DMS79 (cell line): ENCODE measurements at places on chromosomes 1 and 21.
A peak's percentile ranks its signal among the peaks of the same experiment; 100 is the strongest.

- no peak for DNase-seq
Observed at GRCh38 chr1:156414461-156415064, 45.6 kb downstream of the RHBG start.

DNA sequence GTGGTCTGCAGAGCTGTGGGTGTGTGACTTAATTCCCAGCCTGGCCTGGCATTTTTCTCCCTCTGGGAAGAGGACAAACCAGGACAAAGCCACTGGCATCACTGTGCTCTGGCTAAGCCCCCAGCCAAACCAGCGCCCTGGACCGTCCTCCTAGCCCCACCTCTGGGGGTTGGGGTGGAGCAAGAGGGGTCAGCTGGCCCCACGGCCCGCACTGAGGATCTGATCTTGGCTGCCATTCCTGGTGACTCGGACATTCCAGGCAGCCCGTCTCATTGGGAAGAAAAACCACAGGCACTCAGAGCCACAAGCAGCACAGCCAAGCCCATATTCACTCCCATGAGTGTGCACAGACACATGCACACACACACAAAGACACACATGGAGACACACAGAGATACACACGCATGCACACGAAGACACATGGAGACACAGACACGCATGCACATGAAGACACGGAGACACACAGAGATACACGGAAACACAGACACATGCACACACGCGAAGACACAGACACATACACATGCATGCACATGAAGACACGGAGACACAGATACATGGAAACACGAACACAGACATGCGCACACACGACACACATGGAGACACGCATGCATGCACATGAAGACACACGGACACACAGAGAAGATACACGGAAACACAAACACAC, 2.3 kb upstream of the MXRA8 start:
- no peak for DNase-seq

DNA sequence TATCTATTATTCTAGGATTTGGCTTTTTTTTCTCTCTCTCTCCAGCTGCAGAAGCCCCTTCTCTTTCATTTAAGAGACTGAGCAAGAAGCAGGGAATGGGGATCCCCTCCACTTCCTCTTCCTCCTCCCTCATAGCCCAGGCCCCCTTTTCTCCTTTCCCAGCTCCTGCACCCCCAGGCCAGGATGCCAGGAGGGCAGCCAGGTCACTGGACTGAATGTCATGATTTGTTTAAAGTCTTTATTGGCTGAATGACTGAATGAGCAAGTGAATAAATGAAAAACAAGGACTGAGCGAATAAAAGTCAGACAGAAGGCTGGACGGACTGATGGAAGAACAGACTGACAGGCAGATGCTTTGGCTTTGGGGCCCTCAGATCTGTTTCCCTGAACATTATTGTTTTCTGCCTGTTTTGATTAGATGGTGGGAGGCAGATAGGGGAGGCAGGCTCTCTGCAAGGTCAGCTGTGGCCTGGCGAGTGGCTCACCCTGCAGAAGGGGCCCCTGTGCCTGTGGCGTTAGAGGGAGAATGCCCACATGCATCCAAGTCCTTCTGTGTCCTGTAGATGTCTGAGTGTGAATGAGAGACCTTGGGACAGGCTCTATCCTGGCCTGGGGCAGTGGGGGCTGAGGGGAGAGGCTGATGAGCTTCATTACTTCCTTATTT, 20.3 kb upstream of the ADGRB2 start:
- DNase-seq, result no peak

GRCh38 chr1:21590126-21590880, 78.9 kb downstream of the RAP1GAP start:
- DNase-seq, result no peak

- no peak for DNase-seq
Observed at GRCh38 chr1:106494646-106495045, 561.8 kb upstream of the PRMT6 start.

DNA sequence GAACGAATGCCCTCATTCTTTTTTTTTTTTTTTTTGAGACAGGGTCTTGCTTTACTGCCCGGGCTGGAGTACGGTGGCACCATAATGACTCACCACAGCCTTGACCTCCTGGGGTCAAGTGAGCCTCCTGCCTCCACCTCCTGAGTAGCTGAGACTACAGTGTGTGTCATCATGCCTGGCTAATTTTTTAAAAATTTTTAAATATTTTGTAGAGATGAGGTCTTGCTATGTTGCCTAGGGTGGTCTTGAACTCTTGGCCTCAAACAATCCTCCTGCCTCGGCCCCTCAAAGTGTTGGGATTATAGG, 69.4 kb downstream of the ALG14 start:
- DNase-seq, result no peak

DNA sequence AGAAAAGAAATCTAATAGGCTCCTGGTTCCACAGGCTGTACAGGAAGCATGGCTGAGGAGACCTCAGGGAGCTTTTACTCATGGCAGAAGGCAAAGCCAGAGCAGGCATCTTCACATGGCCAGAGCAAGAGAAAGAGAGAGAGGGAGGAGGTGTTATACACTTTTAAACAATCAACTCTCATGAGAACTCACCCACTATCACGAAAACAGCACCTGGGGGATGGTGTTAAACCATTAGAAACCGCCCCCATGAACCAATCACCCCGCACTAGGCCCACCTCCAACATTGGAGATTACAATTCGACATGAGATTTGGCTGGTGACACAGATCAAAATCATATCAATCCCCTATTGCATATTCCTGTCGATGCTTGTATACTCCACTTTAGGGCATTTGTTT, 93.5 kb downstream of the MRPL39 start:
- DNase-seq, result no peak

GRCh38 chr21:29914326-29914725, 25.5 kb downstream of the GRIK1 start:
- DNase-seq, result no peak

GRCh38 chr1:173688300-173688699, 18.6 kb upstream of the ANKRD45 start:
- DNase-seq, result no peak

DNA sequence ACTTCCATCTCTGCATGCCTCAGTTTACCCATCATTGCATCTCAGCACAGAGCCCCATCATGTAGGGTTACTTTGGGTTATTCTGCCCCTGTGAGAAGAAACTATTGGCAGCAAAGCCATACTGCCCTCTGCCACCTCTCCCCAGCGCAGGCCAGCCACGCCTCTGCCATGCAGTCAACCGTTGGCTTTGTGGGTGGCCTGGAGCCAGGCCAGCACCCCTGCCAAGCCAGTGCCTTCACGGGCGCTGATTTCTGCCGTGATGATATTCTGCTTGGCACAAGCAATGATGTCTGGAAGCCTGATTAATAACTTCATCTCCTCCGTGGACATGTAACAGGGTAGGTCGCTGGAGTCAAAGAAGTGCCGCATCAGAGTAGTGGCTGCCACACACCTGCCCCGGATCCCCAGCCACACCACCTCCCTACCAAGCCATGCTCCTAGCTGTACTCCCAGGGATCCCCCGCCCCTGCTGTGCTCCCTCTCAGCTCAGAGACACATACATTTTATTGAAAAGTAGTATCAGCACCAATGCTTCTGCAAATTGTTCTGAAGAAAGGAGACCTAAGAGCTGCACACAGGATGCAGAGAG, 15.0 kb upstream of the CEP85 start:
- peak; percentile 33 for DNase-seq

DNA sequence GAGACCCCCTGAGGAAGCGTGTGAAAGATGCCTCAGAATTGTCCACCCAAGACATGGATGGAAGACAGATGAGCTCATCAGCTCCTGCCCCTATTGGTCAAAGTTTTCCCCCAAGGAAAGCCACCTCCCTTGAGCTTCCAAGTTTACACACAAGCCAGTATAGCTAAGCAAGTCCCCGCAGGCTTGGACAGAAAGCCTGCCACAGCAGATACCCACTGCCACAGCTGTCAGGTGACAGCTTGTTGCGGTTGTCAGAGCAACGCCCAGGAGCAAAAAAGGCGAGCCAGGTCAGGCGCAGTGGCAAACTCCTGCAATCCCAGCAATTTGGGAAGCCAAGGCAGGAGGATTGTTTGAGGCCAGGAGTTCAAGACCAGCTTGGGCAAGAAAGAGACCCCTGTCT, 60.9 kb upstream of the IFNAR2 start:
- DNase-seq, result no peak

GRCh38 chr1:109624201-109625010, 4.8 kb downstream of the AMPD2 start:
- peak; percentile 73 for DNase-seq

DNA sequence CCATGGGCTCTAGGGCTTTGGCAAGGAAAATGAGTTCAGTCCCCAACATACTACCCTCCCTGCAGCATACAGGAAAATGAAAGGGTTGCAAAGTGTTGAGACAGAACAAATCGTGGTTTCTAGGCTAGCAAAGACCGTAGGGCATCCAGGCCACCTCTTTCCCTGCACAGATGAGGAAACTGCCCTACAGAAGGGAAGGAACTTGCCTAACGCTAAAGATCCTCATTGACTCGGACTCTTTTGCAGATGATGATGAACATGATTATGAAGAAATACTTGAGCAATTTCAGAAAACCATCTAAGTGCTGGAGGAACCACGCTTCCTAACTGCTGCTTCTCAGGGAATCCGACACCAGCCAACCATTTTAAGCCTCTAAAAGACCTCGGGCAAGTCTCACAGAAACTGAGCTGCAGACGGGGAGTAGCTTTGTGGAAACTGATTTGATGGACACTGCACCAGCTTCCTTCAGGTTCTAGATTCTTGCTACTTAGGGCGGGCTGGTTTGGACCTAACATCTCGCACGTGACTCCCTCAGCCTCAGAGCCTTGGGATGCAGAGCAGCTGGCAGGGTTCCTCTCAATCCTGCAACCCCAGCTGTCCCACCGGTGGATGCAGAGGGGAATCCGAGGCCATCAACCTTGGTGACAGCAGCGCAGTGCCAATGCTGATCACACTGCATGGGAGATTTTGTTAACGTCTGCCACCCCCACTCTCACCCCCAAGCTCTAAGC, 13.4 kb downstream of the THEMIS2 start:
- DNase-seq, result no peak

DNA sequence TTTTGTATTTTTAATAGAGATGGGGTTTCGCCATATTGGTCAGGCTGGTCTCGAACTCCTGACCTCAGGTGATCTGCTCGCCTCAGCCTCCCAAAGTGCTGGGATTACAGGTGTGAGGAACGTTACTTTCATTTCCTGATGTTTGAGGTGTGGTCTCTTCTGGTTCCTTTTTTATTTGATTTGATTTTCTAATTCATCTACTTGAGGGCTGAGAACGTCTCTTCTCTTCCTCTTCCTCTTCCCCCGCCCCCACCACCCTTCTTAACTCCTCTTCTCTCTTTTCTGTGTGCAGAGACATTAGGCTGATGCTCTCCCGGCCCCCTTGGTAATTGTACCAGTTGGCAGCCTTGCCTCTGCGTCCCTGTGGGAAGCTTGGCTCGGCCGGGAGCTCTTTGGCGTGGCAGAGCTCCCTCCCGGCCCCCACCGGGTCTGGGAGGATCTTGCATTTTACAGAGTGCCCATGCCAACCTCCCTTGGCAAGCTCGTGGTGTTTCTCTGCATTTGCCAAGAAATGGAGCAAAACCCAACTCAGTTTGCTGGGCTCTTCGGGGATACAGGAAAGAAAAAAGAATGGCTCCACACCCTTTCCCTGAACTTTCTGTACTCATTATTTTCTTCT, 19.9 kb downstream of the CRYAA start:
- no peak for DNase-seq

DNA sequence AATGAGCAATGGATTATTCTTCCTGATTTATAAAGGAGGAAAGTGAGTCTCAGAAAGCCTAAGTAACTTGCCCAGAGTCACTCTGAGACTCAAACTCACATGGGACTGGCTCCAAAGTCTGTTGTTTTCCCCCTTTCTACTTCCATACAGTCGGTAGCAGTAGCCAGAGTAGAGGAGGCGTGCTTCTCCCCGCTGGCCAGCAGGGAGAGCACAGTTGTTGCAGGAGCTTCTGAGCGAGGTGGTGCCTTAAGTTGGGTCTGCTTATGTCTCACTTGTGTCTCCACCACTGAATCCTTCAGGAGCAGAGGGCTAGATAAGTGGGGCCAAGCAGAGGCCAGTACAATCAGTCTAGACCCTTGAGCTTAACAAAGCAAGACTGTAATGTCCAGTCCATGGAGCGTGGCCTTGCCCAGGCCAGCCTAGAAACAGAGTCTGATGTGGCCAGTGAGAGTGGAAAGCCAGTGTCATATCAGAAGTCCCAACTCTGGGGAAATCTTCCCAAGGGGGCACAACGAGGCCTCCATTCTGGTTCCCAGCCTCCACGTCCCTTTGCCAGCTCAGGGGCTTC, 181.9 kb downstream of the ZSCAN20 start:
- DNase-seq, result no peak

DNA sequence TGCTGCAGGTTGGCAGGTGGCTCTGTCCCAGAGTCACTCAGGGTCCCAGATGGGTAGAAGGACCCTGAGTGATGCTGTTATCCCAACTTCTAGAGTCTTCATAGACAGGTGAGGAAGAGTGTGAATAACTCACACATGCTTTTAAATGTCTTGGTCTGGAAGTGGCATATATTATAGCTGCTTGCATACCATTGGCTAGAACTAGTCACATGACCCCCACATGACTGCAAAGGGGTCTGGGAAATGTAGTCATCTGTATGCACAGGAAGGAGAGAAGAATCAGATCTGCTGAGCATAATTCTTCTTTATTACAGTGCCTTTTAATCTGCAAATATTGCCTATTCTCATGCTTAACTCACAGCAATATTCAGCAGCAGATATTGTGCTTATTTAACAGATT, 28.2 kb upstream of the KLHDC7A start:
- no peak for DNase-seq

- no peak for DNase-seq
Observed at GRCh38 chr1:205073511-205073910, 10.7 kb downstream of the TMEM81 start.

GRCh38 chr21:40120940-40121575, 253.8 kb downstream of the PCP4 start:
- peak; percentile 14 for DNase-seq

DNA sequence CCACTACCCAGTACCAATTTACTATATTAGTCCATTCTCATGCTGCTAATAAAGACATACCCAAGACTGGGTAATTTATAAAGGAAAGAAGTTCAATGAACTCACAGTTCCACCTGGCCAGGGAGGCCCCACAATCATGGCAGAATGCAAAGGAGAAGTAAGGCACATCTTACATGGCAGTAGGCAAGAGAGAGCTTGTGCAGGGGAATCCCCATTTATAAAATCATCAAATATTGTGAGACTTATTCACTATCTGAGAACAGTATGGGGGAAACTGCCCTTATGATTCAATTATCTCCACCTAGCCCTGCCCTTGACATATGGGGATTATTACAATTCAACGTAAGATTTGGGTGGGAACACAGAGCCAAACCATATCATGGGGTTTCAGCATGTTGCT, 6.4 kb downstream of the CD58 start:
- DNase-seq, result no peak

- peak; percentile 95 for DNase-seq
Observed at GRCh38 chr1:37171691-37172090, 137.4 kb upstream of the GRIK3 start.

GRCh38 chr1:202131956-202132821, 9.5 kb downstream of the GPR37L1 start:
- no peak for DNase-seq

GRCh38 chr1:39575191-39576015, 1.2 kb downstream of the PABPC4 start:
- no peak for DNase-seq
